Mesendoderm (in vitro differentiated cells): ENCODE measurements at places on chromosomes 16 and 17.

DNA sequence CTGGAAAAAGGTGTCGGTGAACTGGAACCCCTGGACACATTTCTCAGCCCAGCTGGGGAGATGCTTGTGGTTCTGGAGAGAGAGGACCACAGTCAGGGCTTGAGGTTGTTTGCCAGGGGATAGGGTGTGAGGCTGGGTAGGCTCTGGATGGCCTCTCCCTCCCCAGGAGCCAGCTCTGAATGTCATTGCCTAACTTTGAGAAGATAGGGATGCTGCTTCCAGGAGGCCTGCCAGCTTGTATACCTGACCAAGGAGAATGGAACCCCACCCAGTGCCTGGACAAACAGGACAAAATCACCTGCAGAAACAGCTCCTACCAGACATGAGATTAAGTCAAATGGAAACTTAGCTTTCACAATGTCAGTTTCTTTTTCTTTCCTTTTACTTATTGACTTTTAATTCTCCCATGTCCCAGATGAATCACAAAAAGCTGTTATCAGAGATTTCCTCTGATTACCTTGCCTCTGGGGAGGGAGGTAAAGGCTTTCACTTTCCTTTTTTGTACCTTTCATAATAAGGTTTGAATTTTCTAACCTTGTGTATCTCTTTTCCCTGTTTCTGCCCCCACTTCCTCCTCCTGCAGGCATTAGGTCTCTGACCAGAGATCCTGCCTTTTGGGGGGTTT is 29.8 kb upstream of the PLLP start:
- no peak for DNase-seq
- H3K4me3 ChIP-seq: no peak overlapping the region
- peaks cover 2% of the 10 kb centered on the region for H3K4me1 ChIP-seq
- no peaks in the 10 kb centered on the region for H3K36me3 ChIP-seq
- H3K27ac ChIP-seq: no peak overlapping the region

DNA sequence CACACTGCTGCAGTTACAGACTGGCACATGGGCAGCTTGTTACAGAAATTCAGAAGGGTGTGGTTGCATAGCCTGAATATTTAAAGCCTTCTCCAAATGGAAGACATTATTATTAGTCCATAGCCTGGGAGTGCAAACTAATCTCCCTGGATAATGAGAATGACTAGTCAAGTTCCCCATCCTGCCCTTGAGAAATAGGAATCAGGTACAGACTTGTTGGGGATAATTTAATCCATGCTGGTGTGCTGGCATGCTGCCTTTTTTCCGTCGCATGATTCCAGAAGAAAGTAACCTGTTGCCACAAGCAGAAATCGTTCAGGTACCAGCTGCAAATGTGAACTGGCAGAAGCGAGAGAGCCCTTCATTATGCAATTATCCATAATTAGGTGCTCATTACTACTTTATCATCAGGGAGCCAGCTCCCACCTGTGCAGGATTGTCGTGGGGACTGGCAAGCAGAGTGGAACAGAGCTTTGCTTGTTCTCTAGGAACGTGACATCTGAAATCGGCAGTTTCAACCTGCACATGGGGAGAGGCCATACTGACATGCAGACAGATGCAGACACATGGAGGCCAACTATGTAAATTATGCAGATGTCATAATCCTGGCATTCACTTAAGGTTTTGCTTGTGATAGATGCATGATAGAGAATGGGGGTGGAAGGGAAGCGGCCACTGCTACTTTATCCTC is 419.4 kb downstream of the PMP22 start:
- no peak for DNase-seq
- H3K4me1 ChIP-seq: no peaks in the 10 kb centered on the region
- H3K36me3 ChIP-seq: no peaks in the 10 kb centered on the region
- H3K27ac ChIP-seq: no peak overlapping the region

DNA sequence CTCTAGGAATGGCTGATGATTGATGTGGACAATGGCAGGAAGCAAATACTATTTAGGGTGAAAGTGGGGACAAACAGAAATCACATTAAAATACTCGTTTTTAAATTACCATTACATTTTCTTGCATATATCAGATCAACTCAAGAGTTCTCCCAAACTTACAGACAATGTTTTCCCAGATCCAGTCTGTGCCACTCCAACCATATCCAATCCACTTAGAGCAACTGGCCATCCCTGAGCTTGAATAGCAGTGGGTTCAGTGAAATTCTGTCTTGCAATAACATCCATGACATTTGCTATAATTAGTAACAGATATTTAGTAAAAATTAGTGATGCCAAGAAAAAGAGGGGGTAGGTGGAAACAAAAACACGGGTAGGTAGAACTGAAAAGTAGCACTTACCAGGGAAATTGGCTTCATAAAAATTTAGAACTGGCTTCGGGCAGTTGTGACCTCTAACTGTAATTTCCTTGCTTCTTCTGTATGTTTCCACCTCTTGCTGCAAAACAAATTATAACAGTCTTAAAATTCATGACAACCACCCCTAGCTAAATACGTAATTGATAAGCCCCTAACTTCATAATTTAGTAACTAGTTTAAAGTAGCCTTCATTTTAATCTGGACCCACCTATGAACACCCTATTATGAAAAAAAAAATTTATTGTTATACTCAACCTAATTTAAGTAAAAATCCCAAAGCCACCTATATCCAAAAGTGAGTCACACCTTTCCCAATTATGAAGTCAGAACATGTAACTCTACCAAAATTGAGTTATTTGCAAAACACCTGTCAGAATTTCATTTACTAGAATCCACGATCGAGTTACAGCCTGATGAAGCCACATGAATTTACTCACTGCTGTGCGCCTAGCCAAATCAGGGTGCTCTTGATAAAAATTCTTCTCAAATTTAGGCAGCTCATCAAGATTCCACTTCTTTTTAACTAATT is 2.0 kb downstream of the DDX5 start:
- H3K4me3 ChIP-seq: peak overlapping the region; percentile 100
- H3K4me1 ChIP-seq: no peaks in the 10 kb centered on the region
- no peak overlapping the region for H3K27ac ChIP-seq
- H3K27me3 ChIP-seq: no peaks in the 10 kb centered on the region

GRCh38 chr17:30388321-30389179 is 9.8 kb downstream of the CPD start:
- H3K27ac ChIP-seq: no peak overlapping the region
- H3K27me3 ChIP-seq: no peaks in the 10 kb centered on the region
- no peaks in the 10 kb centered on the region for H3K36me3 ChIP-seq
- H3K4me3 ChIP-seq: no peak overlapping the region

- no peaks in the 10 kb centered on the region for H3K27me3 ChIP-seq
- H3K36me3 ChIP-seq: no peaks in the 10 kb centered on the region
- no peak overlapping the region for H3K27ac ChIP-seq
- DNase-seq: no peak
These were observed 2.7 kb downstream of the RUSF1 start for GRCh38 chr16:31505483-31505882.

- DNase-seq: peak; percentile 54
- no peak overlapping the region for H3K4me3 ChIP-seq
- H3K27ac ChIP-seq: no peak overlapping the region
- no peaks in the 10 kb centered on the region for H3K27me3 ChIP-seq
These were observed 17.5 kb downstream of the HS3ST4 start for GRCh38 chr16:25709213-25709612.

- H3K4me1 ChIP-seq: peaks cover 8% of the 10 kb centered on the region
- no peak overlapping the region for H3K4me3 ChIP-seq
- H3K27ac ChIP-seq: no peak overlapping the region
- H3K27me3 ChIP-seq: no peaks in the 10 kb centered on the region
- DNase-seq: no peak
These were observed 39.7 kb downstream of the ERCC4 start for GRCh38 chr16:13959626-13960025.

GRCh38 chr16:87028481-87029320 is 288.5 kb downstream of the C16orf95 start:
- no peak overlapping the region for H3K4me3 ChIP-seq
- DNase-seq: no peak

GRCh38 chr17:47368262-47368661 is 44.5 kb downstream of the EFCAB13 start:
- no peak for DNase-seq
- no peaks in the 10 kb centered on the region for H3K4me1 ChIP-seq
- no peak overlapping the region for H3K27ac ChIP-seq
- no peaks in the 10 kb centered on the region for H3K27me3 ChIP-seq
- H3K4me3 ChIP-seq: no peak overlapping the region

DNA sequence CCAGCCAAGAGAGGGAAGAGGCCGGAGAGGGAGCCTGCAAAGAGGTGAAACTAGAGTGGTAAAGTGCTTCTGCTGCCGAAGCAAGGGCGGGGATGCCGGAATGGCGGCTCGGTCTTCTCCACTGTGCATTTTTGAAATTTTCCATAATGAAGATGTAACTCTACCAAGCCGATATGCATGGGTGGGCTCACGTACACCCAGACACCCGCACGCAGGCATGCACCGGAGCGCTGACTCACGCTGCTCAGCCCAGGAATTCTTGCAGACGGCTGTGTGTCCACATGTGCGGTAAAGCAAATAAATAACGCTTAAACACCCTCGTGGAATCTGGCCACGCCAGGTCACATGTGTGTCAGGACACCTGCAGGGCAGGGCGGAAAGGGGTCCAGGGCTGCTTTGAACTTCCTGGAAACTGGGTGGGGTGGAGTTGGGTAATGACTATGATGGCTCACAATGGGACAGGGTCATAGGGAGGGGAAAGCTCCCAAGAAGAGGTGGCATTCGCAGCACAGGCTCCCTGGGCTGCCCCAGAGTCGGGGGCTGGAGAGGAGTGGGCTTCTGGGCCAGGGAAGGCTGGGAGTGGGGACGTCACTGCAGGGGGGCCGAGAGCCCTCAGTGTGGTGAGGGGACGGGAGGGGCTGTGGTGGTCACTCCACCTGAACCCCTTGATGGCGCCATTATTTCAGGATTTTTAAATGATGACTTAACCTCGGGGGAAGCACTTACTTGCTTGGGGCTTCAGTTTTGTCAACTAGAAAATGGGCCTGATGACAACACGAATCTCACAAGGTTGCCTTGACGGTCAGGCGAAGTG is 265.5 kb downstream of the PARN start:
- no peak overlapping the region for H3K27ac ChIP-seq
- no peaks in the 10 kb centered on the region for H3K4me1 ChIP-seq
- no peaks in the 10 kb centered on the region for H3K27me3 ChIP-seq
- no peak for DNase-seq
- no peaks in the 10 kb centered on the region for H3K36me3 ChIP-seq

DNA sequence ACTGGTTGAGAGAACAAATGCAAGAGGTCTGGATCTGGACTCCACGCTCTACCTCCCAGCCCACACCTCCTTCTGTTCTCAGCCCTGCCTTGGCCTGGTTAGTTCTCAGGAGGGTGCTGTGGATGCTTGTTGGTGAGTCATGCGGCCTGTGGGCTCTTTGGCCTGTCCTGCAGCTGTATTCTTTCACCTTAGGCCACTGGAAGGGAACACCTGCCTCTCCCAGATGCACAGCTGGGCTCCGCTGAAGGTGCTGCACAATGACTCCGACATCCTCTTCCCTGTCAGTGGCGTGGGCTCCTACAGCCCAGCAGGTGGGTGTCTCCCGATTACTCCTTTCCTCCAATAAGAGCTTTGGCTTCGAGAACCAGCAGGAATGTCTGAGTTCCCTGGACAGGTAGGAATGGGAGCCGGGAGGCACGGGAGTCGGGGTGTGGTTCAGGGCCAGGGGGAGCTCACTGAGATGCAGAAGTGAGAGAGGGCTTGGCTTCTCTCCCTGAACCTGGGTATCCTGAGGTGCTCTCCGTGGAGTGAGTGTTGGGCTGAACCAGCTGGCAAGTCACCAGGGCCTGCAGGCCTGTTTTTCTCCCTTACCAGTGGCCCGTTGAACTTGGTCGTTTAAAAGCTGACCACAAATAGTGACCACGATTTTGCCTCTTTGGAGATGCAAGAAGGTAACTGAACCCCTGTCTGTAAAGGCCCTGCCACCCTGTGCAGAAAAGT is 85.0 kb downstream of the SNX29 start:
- H3K4me3 ChIP-seq: no peak overlapping the region
- no peaks in the 10 kb centered on the region for H3K27me3 ChIP-seq
- H3K27ac ChIP-seq: no peak overlapping the region
- no peaks in the 10 kb centered on the region for H3K4me1 ChIP-seq

DNA sequence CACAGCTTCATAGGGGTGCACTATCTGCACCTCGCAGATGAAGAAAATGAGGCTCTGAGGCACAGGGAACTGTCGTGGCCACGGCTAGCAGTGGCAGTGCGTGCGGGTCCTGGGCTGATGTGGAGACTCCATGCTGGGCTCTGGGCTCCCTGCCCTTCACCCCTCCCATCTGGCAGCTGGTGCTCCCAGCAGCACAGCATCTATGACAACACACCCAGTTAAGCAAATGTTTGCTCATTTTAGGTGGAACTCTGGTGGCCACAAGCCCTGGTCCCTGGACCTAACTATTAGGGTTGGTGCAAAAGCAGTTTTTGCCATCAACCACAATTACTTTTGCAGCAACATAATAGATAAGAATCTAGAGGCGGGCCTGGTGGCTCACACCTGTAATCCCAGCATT is 30.9 kb downstream of the IFT140 start:
- no peaks in the 10 kb centered on the region for H3K4me1 ChIP-seq
- DNase-seq: no peak
- no peak overlapping the region for H3K4me3 ChIP-seq
- H3K36me3 ChIP-seq: no peaks in the 10 kb centered on the region
- H3K27me3 ChIP-seq: no peaks in the 10 kb centered on the region
- H3K27ac ChIP-seq: no peak overlapping the region

- H3K36me3 ChIP-seq: peaks cover 7% of the 10 kb centered on the region
- no peak overlapping the region for H3K27ac ChIP-seq
- DNase-seq: no peak
- no peaks in the 10 kb centered on the region for H3K27me3 ChIP-seq
- H3K4me1 ChIP-seq: peaks cover 2% of the 10 kb centered on the region
These were observed 20.5 kb upstream of the RASL10B start for GRCh38 chr17:35710950-35711349.

DNA sequence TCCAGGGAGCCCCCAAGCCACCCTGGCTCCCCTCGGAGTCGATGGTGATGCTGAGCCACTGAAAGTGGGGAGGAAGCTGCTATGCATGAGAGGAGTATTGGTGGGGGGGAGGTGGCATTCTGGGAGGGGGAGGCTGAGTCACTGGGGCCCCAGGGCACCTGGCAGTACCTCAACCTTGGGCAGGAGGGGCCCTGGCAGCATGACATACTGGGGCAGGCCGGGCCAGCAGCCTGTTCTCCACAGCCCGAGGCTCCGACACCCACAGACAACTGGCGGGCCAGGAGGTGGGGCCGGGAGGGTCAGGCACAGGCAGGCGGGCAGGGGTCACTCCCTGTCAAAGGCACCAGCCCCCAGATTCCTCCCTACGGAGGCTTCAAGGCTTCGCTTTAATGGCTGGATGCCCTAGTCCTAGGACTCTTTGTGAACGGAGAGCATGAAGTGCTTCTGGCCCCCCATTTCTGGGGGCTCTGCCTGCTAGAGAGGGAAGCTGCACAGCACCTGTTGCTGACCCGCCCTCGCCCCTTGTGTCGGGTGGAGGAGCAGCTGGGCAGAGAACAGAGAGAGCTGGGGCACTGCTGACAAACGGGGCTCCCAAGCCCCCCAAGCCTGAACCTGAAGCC is 928 bp downstream of the CASKIN2 start:
- H3K36me3 ChIP-seq: no peaks in the 10 kb centered on the region
- peaks cover 3% of the 10 kb centered on the region for H3K4me1 ChIP-seq
- H3K27ac ChIP-seq: no peak overlapping the region
- H3K4me3 ChIP-seq: peak overlapping the region; percentile 67
- H3K27me3 ChIP-seq: no peaks in the 10 kb centered on the region
- no peak for DNase-seq

- no peaks in the 10 kb centered on the region for H3K36me3 ChIP-seq
- no peak overlapping the region for H3K27ac ChIP-seq
- no peak overlapping the region for H3K4me3 ChIP-seq
- no peak for DNase-seq
These were observed 146.4 kb downstream of the SOCS1 start for GRCh38 chr16:11109566-11109965.

GRCh38 chr16:11780991-11781680 is 15.9 kb downstream of the ZC3H7A start:
- DNase-seq: no peak
- H3K27me3 ChIP-seq: no peaks in the 10 kb centered on the region
- no peak overlapping the region for H3K4me3 ChIP-seq
- H3K27ac ChIP-seq: no peak overlapping the region
- H3K4me1 ChIP-seq: peaks cover 2% of the 10 kb centered on the region
